Stimulated activated CD4-positive, alpha-beta T cell treated with anti-CD3 and anti-CD28 coated beads, Interleukin-4, amount 100 ng/mL, for 1 hour (primary cell): ENCODE measurements at places on chromosomes 1 and 21.

GRCh38 chr1:88727205-88727604 lies 43.1 kb downstream of the PKN2 start:
- no peak for DNase-seq

- DNase-seq, result no peak
These were observed 16.8 kb downstream of the PPP1R12B start for GRCh38 chr1:202365092-202365815.

GRCh38 chr1:207744000-207744534 lies 7.8 kb upstream of the CD46 start:
- no peak for DNase-seq

DNA sequence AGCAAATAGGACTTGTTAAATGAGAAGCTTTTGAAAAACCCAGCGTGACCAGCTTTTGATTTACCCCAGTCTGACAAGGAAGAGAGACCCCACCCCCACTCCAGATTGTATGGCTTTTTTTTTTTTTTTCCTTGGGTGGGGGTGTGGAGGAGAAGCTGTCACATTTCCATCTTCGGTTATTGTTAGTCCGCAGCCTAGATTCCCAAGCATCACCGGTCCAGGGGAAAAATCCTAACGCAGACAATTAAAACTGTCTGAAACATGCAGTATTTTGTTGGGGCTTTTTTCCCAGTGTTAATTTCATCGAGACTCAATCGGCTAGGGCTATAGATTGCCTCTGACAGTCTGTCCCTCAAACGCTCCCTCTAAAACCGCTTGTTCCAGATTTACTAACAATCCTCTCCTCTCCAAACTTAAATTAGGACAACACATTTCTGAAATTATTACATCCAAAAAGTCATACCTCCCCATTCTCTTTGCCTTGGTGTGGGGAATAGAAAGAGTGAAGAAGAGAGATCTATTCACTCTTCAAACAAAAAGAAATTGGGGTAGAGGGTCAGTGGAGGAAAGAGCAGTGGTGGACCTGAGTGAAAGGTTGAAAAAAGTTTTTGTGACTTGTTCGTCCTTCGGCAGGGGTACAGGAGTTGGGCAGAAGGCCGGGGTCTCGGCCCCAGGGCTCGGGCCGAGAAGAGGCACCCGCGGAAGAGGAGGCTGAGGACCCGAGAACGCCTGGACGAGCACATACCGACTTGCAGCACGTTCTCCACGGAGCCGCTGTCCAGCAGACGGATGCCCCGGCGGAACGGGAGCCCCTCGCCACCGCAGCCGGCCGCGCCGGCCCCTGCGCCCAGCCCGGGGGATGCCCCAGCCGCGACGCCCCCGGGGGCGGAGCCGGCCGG lies 1.1 kb downstream of the ZSWIM5 start:
- DNase-seq, result peak; percentile 19

DNA sequence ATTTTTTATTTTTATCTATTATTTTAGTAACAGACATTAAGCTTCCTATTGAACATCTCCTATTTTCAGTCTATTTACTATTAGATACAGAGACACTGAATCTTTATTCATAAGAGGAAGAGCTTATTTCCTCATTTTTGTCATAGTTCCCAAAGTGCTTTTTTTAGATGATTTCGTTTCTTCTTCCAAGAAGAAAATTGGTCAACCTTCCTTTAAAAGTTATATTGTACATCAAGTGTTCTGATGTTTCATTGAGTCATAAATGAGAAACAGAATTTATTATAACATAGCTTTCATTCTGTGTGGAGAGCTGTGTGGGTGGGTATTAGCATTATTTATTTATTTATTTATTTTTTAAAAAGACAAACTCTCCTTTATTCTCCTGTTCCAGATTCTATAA lies 50.6 kb upstream of the BACH1 start:
- no peak for DNase-seq

DNA sequence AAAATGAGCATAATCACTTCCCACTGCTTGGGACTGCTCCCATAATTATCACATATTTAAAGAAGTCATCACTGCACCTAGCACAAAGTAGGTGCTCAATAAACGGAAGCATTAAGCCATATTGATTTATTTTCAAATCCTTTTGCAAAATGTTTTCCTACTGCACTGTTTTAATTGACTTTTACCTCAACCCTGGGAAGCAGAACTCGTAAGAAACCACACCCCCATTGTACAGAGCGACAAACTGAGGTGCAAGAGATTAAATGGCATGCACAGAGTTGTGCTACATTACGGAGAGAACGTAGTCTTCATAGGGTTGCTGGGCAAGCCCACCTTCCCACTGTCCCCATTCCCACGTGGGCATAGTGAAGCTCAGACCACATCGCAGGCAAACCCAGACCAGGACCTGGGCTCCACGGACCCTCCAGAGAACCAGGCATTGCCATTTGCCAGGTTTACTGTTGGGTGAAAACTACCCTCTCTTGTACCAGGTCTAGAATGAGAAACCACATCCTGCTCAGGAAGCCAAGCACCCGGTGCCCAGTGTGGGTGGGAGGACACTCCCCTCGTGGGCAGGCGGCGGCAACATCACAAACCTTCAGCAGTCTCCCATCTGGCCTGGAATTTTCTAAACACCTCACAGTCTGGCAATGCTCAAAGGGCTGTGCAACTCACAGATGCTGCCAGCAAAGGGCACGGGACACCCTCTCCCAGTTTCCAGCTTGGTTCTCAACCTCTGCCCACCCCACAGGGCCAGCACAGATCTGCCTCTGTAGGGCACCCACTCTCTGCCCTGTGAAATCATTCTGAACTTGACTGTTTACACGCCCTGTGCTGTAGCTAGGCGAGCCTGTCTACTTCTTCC lies 8.2 kb downstream of the IFFO2 start:
- peak; percentile 49 for DNase-seq

DNA sequence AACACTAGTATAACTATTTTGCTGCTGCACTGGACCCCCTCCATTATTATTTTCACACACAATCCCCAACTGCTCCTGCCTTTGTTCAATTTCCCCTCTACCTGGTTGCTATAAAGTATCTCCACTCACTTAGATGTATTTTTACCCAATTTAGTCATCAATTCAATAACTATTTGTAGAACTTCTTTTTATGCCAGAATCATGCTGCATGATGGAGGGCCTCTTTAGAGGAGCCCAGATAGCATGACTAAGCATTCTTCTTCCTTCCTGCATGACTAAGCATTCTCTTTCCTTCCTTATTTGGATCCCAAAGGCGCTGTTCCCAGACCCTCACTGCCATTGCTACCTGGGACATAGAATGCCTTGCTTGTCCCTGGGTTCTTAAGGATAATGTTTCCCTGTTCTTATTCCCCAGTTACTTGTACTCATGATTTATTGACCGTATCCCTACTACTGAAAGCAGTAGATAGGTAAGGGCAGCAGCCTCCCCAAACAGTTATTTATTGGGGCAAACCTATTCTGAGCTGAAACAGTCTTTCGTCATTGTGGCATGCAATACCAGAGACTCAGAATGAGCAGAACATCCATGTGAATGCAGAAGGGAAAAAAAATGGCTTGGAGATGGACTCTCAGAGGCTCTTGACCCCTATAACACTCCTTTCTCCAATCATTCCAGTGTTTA lies 89.3 kb upstream of the AKT3 start:
- no peak for DNase-seq
